ENCODE measurements at places on chromosomes 7 and 10.

DNA sequence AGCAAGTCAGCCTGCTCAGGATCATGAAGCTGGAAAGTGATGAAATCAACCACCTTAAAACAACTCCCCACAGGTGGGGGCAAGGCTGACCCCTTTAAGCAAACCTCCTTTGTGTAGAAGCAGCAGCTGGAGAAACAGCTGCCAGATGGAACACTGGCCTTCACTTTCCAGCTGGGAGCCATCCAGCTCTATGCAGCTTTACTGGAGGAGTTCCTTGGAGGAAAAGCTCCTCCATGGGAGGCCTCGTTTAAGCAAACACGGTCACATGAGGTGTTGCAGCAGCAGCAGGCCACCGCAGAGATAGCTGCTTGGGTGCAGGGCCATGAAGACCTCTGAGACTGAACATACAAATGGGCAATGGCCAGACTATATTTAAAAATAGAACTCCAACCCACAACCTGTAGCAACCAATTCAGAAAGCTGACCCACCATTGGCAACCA lies 13.0 kb upstream of the DLG5 start:
- no peak for DNase-seq

- no peak for DNase-seq
Measured at GRCh38 chr10:50809596-50809995, 69.9 kb downstream of the ASAH2B start.

GRCh38 chr10:72049969-72050781 lies 38.2 kb downstream of the SPOCK2 start:
- no peak for DNase-seq

DNA sequence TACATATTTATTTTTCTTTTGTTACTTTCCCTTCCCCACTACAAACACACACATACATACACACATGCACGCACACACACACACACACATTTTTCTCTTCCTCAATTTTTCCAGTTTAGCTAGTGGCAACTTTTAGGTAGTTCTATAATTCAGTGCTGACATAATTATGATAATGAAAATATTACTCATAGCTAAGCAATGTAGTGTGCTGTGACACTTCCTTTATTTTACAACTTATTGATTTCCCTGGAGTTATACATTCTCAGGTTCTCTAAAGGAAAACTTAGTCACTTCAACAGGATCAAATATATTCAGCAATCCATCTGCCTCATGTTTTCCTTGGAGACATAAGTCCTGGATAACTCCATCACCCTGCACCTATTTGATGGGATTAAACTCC lies 151.6 kb downstream of the CACNA2D1 start:
- no peak for DNase-seq
